ENCODE measurements at places on chromosomes 4 and X.

DNA sequence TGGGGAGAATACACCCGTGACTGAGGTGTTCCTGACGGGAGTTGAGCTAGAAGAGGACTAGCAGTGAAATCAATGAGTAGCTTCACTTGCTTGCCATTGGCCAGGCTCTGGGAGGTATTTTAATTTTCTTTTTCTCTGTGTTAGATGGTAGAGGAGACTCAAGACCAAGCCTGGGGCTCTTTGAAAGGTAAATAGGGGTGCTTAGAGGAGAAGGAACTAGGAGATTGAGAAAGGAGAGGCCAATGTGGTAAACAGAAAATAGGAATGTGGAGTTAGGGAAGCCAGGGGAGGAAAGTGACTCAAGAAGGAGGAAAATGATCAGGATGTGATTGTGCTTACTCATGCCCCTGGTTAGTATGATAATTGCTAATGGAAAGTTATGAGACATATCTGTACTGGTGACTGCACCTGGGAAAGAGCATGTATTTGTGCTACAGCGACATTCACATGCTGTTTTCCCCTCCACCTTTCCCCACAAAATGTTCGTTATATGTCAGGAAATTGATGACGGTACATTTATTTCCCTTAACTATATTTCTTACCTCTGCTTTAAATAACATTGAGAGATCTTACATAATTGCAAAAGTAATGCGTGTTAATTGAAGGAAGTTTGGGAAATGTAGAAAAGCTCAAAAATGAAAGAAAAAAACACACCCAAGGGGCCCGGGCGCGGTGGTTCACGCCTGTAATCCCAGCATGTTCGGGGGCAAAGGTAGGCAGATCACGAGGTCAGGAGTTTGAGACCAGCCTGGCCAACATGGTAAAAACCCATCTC is 16.9 kb upstream of the LRBA start:
- peak; percentile 21 for DNase-seq

DNA sequence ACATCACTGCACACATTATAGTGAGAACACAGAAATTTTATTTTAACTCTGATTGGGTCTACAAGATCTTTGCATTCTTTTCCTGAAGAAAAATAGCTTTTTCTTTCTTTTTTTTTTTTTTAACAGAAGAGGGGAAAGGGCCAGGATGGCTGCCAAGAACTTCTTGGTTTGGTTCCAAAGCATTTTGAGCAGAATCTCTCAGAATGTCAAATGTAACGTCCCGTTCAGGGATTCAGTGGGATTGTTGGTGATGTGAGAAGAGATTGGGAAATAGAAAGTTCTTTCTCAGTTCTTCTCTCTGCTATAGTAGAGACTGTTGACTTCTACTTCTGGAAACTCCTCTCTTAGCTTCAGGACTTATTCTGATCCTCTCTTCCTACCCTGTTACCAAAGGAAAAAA is 70.9 kb upstream of the CBR4 start:
- peak; percentile 72 for DNase-seq

DNA sequence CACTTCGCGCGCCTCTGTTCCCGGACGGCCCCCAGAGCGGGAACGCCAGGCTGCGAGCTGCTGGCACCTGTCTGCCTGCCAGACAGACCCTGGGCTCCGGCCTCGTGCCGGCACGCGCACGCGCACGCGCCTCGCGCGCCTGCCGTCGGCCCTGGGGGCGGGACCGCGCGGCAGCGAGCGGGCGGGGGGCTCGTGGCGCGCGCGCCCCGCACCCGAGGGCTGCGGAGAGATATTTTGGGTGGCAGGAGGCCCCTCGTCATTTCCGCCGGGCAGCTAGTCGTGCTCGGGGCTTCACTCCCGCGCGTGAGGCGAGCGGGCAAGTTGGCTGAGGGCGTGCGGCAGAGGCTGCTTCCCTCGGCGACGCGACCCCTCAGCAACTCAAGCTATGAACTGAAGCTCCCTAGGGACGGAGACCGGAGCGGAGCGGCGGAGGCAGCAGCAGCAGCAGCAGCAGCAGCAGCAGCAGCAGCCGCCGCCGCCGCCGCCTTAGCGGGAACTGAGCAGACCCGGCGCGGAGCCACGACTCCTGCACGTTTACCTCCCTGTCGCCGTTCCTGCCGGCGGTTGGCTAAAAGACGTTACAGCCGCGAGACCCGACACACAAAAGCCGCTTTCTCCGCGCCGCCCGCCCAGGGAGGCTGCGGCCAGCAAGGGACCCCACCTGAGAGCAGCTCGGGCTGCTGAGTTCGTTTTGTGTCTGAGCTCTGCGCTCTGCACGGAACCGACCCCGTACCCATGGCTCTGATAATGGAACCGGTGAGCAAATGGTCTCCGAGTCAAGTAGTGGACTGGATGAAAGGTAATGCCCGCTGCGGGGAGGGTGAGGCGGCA is at the start of gene CNKSR2:
Gene CNKSR2 (plus strand): TSS at position 256 of the 831 bp plus-strand sequence. CDS start 480 bp downstream, at position 736.
- peak; percentile 3 for DNase-seq

- no peak for DNase-seq
Observed at GRCh38 chrX:38513112-38513742, 48.1 kb upstream of the TSPAN7 start.

GRCh38 chr4:1194010-1194900 is 21.9 kb upstream of the SPON2 start:
- DNase-seq = peak; percentile 79

GRCh38 chrX:139429913-139430312 is 100.6 kb upstream of the F9 start:
- DNase-seq = no peak

- no peak for DNase-seq
Observed at GRCh38 chrX:68288127-68288526, 145.2 kb downstream of the OPHN1 start.

GRCh38 chr4:26854701-26855100 is 5.9 kb upstream of the STIM2 start:
- DNase-seq = no peak

DNA sequence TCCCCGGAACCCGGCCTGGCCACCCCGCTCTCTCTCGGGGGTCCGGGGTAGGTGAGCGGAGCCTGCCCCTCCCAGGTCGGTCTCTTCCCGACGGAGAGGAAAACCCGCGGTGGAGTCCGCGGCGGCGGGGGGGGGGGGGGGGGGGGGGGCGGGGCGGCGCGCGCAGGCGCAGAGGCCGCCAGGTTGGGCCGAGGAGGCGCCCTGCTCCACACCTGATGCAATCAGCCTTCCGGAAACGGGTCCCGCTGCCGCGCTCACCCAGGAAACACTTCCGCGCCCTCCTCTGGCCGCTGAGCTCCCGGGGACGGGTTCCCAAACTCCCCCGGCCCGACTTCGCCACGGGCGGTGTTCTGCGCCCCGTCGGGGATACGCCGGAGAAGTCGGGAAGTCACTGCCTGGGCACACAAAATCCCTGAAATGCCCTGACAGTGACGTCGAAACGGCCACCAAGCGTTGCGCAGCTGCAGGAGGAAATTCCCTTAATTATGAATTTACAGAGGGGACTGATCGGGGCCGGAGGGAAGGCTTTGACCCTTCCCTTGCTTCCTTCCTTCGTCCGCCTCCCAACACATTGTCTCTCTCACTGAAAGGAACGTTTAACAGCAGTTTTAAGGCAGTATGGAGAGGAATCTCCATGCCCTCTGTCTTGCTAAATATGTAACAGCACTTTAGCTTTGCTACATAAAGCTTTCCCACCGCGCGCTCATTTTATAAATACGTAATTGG is 2.1 kb upstream of the APBB2 start:
- DNase-seq = peak; percentile 74

DNA sequence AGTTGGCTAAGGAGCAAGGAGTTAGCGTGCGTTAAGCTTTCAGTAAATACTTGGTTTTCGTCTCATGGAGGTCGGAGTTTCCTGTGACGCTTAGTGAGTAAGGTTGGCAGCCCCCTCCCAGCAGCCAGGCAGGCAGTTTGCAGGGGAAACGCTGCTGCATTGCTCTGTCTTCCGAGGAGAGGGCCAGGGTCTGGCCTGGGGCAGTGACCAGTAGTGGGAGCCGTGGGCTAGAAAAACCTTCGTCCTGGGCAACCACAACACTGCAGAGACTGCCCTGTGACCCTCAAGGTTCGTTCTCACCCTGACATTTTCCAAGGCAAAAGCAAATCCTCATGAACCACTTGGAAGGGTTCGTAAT is 432 bp downstream of the TMEM175 start:
- no peak for DNase-seq

- no peak for DNase-seq
Observed at GRCh38 chrX:2545144-2545543, 44.4 kb upstream of the DHRSX start.

DNA sequence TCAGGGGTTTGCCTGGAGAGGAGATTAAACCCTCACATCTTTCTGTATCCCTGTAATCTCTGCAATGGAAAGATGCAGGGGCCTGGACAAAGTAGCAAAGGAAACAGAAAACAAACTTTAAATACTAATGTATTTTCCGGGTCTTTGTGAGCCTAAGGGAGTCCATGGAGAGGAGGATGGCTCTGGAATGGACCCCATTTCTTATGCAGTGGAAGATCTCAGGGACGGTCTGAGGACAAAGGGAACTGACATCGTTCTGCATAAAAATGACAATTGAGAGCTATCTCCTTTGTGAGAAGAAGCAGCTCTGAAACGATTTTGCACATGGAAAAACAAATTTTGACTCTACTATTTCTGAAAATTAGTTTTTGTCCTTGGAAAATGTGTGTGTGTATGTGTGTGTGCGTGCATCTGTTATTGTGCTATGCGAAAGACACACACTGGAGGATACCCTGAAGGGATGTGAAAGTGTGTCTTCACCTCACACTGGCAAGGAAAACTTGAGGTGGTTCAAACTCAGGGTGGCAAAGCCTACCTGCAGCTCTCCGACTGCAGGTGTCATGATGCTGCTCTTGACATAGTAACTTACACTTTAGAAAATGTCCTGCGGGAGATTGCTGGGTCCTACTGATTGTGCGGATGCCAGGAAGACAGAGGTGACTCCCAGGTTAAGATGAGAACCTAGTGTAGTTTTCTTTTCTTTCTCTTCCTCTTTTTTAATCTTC is 126.4 kb upstream of the JADE1 start:
- no peak for DNase-seq

DNA sequence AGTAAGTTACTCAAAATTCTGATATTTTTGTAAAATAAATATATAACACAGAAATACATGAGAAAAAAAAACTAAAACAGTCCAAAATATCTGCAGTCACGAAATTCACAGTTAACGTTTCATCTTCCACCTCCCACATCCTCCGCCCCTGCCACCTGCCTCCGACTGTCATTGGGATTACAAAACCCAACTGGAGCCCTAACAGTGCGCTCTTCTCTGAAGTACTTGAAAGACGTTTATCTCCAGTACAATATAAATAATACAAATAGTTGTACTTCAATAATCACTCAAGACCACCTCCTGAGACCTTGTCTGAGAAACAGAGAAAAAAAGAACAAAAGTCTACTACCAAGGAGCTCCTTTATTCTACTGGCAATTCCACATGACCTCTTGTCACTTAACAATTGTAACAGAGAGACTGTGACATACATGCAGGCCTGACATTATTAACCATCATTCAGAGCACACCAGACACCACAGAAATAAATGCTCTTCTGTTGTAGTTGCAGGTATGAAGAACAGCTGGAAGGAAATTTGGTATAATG is 280.6 kb downstream of the PPP3CA start:
- no peak for DNase-seq

GRCh38 chr4:180994722-180995121 is 1248.5 kb upstream of the TENM3 start:
- no peak for DNase-seq

- DNase-seq = peak; percentile 18
Observed at GRCh38 chr4:112245383-112245782, 13.8 kb downstream of the AP1AR start.

DNA sequence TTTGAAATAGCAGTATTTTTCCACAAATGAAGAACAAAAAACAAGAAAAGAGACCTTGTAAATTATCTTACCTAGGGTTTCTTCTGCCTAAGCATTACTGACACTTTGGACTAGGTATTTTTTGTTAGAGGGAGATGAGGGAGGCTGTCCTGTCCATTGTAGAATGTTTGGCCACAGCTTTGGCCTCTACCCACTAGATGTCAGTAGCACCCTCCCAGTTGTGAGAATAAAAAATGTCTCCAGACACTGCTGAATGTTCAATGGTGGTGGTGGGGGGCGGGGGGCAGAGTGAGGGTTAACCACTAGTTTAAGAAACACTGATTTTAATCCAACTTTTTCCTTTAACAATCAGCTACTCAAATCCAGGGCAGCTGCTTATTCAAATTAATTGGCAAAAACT is 25.8 kb downstream of the OTUD4 start:
- peak; percentile 35 for DNase-seq

- peak; percentile 5 for DNase-seq
Observed at GRCh38 chr4:28639747-28640146, 1779.1 kb downstream of the STIM2 start.

DNA sequence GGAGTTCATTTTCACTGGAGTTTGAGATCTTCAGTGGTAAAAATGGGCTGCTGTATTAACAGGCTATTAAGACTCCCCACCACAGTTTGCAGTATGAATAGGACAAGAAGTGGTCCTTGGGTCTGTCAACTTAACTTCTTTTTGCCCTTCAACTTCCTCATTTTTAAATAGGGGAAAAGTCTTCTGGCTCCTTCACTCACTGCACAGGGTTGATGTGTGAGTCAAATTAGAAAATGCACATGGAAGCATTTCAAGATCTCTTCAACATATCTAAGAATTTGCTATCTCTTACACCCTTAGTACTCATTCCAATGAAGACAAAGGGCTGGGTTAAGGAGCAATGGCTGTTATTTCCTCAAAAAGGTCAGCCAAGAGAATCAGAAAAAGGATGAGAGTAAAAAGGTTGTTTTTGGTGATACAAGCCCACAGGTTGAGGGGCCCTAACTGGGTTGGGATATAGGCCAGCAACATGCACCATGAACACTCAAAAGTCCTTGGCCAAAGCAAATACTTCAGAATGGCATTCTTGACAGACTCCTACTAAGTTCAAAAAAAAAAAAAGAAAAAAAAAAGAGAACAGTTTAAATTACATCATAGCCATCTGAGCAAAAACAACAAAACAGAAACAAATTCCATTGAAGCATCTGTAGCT is 13.4 kb downstream of the PDE5A start:
- DNase-seq = no peak

- DNase-seq = no peak
Observed at GRCh38 chr4:90234916-90235547, 107.8 kb downstream of the CCSER1 start.

DNA sequence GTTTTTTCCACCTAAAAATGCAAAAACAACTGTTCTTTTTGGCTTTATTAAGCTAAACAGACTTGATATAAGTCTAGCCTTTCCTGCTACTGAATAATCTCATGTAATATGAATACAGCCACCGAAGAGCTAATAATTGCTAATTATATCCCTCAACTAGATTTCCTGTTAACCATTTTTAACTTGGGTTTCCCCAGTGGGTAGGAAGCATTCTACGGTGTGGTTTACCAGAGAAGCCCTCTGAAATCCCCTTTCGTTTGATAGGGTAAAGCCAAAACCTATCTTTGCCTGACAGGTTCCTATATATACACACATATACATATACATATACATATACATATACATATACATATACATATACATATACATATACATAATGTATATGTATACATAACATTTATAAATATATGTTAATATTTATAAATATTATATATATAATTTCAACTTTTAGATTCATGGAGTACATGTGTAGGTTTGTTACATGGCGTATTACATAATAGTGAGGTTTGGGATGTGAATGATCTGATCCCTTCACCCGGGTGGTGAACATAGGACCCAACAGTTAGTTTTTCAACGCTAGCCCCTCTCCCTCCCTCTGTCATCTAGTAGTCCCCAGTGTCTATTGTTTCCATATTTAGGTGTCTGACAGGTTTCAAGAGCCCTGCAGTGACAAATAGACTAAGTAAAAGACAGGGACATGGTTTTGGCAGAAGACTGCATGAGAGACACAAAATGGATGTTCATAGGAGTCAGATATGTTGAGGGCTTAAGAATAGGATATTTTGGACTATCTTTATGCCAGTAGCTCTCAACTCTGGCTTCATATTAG is 62.4 kb downstream of the ATXN3L start:
- no peak for DNase-seq

Data from fibroblast of villous mesenchyme (primary cell).